ENCODE measurements at places on chromosomes 11 and 22.

DNA sequence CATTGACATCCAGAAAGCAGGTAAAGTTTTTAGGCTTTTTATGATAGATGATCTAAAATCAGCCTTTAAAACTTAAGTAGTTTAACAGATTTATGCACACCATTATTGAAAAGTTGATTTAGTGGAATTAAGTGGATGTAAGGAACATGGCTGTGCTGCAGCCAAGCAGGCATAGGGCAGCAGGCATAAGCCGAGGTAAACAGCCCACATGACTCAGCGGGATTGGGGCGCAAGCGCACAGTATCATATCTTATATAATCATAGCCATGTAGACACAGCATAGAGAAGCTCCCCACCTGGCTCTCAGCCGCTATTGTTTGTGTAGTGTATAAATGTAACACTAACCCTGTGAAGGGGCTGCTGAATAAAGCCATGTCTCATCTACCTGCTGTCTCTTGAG, 157.5 kb downstream of the WNT11 start:
- DNase-seq: no peak

DNA sequence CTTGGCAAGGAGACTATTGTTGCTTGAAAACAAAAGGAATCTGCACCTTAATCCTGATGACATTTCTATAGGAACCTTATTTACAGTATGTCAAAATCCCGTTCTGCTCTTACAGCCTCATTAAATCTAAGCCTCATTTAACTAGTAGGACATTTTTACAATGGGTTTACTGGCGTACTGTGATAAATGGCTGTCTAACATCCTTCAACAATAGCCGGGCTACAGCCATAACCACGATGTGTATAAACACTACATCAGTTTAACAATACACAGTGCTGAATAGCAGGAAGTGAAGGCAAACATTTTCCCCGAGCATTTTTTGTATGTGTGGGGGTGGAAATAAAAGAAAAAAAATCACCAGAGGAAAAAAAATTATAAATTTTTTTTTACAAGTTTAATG, 131.2 kb downstream of the ARL14EP start:
- no peak for DNase-seq

DNA sequence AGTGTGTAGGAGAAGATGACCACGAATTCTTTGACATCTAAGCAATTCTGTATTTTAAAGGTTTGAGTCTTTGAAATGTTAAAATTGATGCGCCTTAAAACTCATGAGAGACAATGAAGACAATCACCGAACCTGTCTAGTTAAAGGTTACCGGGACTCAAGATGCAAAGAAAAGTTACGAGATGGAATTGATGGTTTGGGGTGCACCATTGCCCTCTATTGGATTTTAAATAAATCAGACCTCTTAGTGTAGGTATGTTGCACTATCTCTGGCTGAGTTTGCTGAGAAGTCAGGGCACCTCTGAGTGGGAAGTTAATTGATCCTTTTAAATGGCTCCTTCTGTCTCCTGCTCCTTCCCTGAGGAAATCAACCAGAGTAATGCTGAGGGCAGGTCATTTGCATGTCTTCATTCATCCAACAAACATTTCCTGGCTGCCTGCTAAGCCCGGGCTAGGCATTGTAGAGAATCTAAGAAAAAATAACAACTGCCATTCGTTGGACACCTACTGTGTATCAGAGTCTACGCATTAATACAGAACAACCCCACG, 19.4 kb upstream of the TMA7B start:
- DNase-seq: no peak

GRCh38 chr11:124482362-124483147, 37.1 kb upstream of the OR8B8 start:
- no peak for DNase-seq

Data from cortex of kidney (tissue), 1 donor.